ENCODE measurements at places on chromosomes 3 and 15.
A peak's percentile ranks its signal among the peaks of the same experiment; 100 is the strongest.

- no peak for DNase-seq
Observed at GRCh38 chr3:107063351-107063750, 313.9 kb upstream of the CCDC54 start.

GRCh38 chr3:57740027-57740426 lies 16.1 kb upstream of the SLMAP start:
- no peak for DNase-seq

GRCh38 chr3:158718490-158719170 lies 13.6 kb downstream of the RARRES1 start:
- DNase-seq, result no peak

- no peak for DNase-seq
Observed at GRCh38 chr3:25665315-25666280, 891 bp upstream of the TOP2B start.

DNA sequence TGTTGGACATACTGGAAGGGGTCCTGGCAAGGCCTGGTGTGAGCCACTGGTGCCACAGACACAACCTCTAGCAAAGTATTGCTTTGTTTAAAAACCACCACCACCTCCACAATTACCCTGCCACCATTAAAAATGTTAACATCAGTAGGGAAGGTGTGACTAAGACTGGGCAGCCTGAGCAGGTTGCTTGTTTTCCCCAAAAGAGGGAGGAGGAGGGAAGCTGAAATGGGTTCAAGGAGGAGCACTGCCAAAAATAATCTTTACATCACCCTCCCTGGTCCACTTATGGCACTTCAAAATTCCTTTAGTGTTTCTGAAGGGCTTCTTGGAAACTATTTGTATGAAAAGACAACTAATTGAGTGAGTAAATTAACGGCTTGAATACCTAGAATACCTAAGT lies 99.8 kb upstream of the FGF7 start:
- no peak for DNase-seq

- no peak for DNase-seq
Observed at GRCh38 chr3:20809356-20809755, 623.4 kb upstream of the SGO1 start.

DNA sequence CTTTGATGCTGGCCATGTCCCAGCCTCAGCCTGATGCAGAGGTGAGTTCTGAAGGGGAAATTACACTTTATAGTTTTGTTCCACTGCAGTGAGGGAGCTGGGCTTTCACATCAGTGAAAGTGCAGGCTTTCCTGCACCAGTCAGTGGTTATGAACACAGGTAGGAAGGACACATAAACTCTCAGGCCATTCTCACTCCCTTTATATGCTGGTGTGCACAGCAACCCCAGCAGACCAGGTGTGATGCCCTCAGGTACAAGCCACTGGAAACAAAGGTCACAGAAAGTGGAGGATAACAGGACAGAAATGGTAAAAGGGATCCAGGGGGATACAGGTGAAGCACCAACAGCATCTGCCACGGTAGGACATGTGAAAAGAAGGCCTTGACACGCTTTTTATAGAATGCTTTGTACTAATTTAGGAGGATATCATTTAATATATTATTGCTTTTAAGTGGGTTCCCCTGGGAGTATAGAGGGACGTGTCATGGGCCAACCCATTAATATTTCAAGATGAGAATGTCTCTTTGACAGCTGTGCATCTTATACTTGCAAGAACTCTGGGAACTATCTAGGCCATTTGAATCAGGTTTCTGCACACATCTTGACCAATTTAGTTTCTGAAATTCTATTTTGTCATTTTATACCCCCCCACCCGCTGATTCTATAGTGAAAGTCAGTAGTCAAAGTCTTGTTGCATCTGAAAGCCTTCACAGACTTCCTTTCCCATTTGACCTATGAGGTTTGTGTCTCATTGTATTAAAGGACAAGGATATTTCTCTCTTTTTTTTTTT lies 25.0 kb upstream of the BLM start:
- no peak for DNase-seq

GRCh38 chr15:65476903-65477302 lies 40.6 kb downstream of the DPP8 start:
- no peak for DNase-seq

DNA sequence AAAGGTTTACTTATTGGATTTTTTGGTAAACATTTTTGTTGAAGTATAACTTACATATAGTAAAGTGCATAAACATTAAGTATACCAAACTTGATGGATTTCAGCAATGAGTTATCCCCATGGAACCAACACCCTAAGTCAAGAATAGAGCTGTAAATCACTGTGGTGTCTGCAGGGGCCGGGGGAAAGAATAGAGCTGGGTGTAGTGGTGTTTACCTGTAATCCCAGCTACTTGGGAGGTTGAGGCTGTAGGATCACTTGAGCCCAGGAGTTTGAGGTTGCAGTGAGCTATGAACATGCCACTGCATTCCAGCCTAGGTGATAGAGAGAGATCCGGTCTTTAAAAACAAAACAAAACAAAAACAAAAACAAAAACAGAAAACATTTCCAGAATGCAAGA lies 13.3 kb upstream of the FEM1B start:
- DNase-seq, result no peak

DNA sequence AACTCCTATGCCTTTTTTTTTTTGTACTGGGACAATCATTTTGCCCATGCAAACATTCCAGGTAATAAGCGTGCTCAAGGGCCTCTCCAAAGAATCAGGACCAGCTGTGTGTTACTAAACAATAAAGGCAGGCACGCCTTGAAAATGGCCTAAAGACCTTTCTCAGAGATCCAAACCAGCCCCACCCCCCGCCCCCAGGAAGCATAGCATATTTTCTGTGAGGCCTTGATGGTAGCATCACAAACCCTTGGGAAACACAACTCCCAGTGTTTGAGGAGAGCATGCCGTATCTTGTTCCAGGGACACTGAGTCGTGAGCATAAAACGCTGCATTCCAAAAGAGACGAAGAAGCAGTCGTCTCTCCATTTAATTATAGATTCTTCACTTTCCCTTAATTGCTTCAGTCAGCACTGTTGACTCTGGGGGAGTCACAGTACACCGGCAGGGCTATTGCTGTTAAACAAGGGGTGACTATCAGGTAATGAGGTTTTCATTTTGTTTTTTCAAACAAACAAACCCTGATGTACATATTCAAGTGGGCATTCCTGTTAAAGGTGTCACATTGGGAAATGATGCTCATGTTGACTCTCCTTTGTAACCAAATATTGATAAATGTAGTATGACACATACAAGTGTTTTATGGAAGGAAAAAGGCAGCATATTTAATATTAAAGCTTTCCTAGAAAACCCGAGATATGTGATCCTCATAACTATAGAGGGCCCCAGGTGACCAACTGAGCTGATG lies 4.4 kb upstream of the TPM1 start:
- DNase-seq, result no peak

DNA sequence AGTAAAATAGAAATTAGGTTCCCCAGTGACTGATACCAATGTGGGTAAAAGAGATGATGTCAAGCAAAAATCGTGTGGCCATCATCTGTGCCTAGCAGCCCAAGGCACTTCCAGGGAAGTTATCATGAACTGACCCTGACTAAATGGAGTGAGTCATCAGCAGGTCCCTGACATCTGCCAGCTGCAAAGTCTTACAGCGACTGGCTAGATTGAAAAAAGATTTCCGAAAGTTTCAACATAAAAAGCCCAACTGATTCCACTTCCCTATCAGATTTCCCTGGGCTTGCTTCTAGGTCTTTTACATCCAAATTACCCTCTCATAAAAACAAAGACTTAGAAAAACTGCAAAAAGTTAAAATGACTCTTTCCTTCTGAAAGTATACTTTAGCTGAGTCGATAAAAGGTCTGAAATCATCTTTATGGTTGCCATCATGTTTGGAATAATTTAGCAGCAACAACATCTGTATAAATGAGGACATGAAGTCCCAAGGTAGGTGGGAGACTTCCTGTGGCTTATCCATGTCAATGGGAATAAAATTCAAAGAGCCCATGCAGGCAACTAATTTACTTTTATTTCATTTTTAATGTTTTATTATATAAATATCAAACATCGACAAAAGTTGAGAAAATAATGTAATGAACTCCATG lies 342.8 kb downstream of the ERC2 start:
- DNase-seq, result no peak

- no peak for DNase-seq
Observed at GRCh38 chr15:42619656-42620371, 44.4 kb downstream of the STARD9 start.

- DNase-seq, result no peak
Observed at GRCh38 chr15:39462691-39463090, 118.2 kb upstream of the THBS1 start.

GRCh38 chr3:43996379-43997301 lies 245.0 kb upstream of the TOPAZ1 start:
- DNase-seq, result no peak

GRCh38 chr3:53890726-53891475 lies 758 bp downstream of the SELENOK start:
- DNase-seq, result peak; percentile 7

GRCh38 chr3:25854635-25855034 lies 64.7 kb downstream of the OXSM start:
- DNase-seq, result no peak

- no peak for DNase-seq
Observed at GRCh38 chr3:137958636-137959035, 51.3 kb upstream of the CLDN18 start.

GRCh38 chr3:78497021-78497420 lies 1270.8 kb downstream of the ROBO1 start:
- DNase-seq, result no peak

DNA sequence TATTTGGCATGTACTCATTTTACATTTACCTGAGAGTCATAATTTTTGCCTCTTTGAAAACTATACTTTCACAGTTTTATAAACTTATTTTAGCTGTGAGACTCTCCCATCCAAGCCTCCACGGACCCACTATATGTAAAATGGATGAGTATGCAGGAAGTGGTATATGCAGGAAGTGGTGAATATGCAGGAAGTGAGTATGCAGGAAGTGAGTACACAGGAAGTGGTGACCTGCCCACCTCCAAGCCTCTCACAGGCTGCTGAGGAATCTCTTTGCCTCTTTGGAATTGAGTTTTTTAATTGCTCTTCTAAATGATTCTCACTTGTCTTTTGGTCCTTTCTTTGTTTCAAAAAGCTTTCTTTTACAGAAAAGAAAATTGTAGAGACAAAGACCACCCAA lies 85.2 kb downstream of the KBTBD8 start:
- peak; percentile 7 for DNase-seq

DNA sequence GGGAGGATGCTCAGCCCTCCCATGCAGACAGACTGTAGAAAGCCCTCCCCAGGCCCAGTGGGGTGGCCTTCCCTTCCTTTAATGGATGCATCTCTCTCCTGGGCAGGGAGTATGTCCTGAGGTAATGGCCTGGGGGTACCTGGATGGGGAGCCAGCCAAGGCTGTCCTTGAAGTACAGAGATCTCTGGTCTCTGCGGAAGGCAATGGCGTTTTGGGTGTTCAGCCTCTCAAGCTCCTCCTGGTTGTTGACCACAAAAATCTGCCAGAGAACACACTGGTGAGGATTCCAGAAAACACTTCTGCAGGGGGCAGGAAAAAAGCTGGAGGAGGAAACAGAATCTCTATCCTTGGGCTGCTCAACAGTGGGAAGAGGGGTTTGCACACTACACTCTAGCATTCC lies 28.9 kb downstream of the EAF1 start:
- DNase-seq, result no peak

GRCh38 chr3:14178247-14179113 lies at the start of the genes LSM3 and XPC:
Gene LSM3 (plus strand): TSS chr3:14178817. CDS start chr3:14178861, 44 bp downstream.
Gene XPC (minus strand): TSS chr3:14178601. CDS start chr3:14178568, 33 bp downstream.
- DNase-seq, result peak; percentile 95

DNA sequence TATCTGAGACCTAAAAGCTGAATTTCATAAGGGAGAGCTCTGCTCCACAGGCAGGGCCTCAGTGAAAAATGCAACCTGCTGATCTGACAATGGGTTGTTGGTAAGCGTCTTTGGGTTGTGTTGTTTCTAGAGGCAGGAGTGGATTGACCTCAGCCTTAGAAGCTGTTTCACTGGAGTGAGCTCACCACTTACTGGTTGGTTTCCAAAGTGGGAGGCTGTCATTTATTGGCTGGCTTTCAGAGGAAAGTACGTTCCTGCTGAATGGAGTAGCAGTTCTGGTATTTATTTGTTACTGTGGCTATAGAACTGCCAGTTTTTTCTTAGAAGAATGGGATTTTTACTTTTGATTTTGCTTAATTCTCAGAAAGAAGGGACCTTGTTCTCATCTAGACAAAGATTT lies 29.3 kb upstream of the COL6A5 start:
- DNase-seq, result no peak

DNA sequence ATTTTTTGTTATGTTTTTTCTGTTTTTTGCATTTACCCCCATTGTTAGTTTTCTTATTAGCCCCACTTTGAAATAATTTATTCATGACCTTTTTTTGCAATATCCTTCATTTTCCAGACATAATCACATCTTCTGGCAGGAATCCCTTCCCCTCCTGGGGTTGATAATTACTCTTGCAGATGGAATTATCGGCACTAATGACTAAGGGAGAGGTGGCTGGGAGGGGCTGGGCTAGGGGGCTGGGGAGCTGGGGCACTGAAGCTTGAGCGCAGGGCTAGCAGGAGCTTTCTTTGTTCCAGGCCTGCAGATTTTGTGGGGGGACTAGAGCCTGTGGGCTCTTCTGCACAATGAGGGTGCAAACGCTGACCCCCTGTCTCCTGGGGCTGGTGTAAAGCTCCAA lies 77.8 kb downstream of the RAB11A start:
- DNase-seq, result no peak

DNA sequence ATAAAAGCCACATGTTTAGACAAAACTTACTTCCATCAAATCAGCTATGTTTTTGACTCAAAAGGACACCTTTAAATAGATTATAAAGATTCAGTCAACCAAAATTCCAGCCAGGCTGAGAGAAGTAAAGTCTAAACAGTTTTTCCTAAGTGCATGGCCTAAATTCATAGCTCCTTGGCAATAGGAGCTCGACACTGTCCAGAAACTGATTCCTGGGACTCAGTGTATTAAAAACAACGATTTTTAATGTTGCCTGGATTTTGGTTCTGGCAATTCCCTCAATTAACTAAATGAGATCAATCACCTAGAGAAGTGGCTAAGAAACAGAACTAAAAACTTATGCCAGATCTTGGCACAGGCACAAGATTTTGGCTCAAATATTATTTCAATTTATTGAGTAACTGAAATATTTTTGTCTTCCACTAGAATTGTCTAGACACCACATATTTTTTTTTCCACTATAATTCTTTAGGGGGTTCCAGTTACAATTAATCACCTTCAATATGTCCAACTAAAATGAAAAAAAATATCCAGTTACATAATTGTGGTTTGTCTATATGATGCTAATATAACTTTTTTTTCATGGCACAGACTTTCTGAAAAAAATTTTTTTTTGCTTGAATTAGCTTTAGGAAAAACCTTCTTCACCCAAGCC lies 135.9 kb downstream of the TFDP2 start:
- no peak for DNase-seq

GRCh38 chr3:181383201-181383600 lies 328.5 kb upstream of the SOX2 start:
- DNase-seq, result no peak

DNA sequence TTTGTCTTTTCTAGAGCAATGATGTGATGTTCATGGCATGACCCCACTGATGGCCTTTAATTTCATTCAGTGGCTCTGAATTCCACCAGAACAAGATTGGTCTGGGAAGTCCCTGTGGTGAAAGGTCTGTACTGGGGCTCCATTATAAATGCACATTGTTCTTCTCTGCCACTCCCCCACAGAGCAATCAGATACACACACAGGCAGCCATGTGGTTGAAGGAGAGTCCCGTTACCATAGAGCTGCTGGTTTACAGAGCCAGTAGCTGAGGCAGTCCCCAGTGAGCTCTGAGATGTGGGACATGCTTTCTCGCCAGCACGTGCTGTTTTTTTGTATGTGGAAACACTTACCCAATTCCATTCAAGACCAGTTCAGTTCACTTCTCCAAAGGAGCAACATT lies 172.7 kb upstream of the TRIM42 start:
- DNase-seq, result no peak

- no peak for DNase-seq
Observed at GRCh38 chr3:61742006-61742405, 180.6 kb downstream of the PTPRG start.
